GM20000 (cell line): ENCODE measurements at places on chromosomes 6 and 20.

- DNase-seq = no peak
These were observed 21.6 kb downstream of the CMTR1 start for GRCh38 chr6:37454420-37455140.

DNA sequence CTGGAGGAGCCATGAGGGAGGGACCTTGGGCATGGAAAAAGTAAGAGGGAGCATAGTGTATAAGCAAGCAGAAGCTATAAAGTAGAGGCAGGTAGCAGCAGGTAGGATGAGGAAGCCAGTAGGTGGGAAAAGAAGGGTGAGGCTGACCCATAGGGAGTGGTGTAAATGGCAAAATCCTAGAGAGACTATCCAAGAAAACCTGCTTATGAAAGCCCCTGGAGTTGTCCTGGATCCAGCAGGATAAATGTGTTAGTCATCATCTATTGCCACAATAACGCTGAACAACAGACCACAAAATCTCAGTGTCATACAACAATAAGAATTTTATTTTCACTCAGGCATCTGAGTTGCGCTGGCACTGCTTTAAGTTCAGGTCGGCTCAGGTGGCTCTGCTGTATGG, 30.2 kb downstream of the CHD6 start:
- DNase-seq = no peak

- DNase-seq = no peak
These were observed 86.9 kb downstream of the PLEKHG1 start for GRCh38 chr6:150686566-150686965.

- no peak for DNase-seq
These were observed 182.5 kb downstream of the GJA10 start for GRCh38 chr6:90076511-90077415.
